MG63 (cell line): ENCODE measurements at places on chromosomes 3 and 15. TPM values are rescaled to one million over a fixed set of nuclear protein-coding genes. Genes with fewer than 3 reads are reported as not detected.

Gene PCNP
- 127 and 251 TPM in 2 replicates for total RNA-seq

Gene CCDC80
- total RNA-seq = 240 and 268 TPM in 2 replicates

Gene MRPL47
- total RNA-seq = 87.3 and 101 TPM in 2 replicates

Gene SAMD7
- total RNA-seq = not detected in 2 replicates

Gene STRC
- total RNA-seq = not detected in 2 replicates

Gene SLC6A1
- total RNA-seq = not detected in 2 replicates

Gene EDEM1
- 11.0 and 20.5 TPM in 2 replicates for total RNA-seq

Gene BMF
- 0.20 TPM in 1 of 2 replicates, not detected in the other for total RNA-seq

Gene NKIRAS1
- 9.9 and 12.9 TPM in 2 replicates for total RNA-seq

Gene FBXL2
- total RNA-seq = 4.0 and 6.8 TPM in 2 replicates

Gene GNAT1
- not detected in 2 replicates for total RNA-seq

Gene PIERCE2
- total RNA-seq = 3.7 TPM in 1 of 2 replicates, not detected in the other

Gene SPTBN5
- 2.4 and 3.4 TPM in 2 replicates for total RNA-seq

Gene ADGRG7
- total RNA-seq = 46.3 and 51.3 TPM in 2 replicates

Gene GOLGA6L9
- 1.3 TPM in 1 of 2 replicates, not detected in the other for total RNA-seq

Gene ROPN1
- not detected in 2 replicates for total RNA-seq

Gene CLDN1
- 1.3 and 4.0 TPM in 2 replicates for total RNA-seq

Gene KLF15
- 0.22 and 0.26 TPM in 2 replicates for total RNA-seq

Gene CSPG5
- 0.96 and 1.8 TPM in 2 replicates for total RNA-seq

Gene CHRFAM7A
- total RNA-seq = 0.20 and 3.1 TPM in 2 replicates

Gene CHRNB4
- not detected in 2 replicates for total RNA-seq

Gene RLBP1
- not detected in 2 replicates for total RNA-seq

Gene NANOGP8
- not detected in 2 replicates for total RNA-seq

Gene GALK2
- 25.0 and 110 TPM in 2 replicates for total RNA-seq

Gene SLC51B
- not detected in 2 replicates for total RNA-seq

Gene VIPR1
- total RNA-seq = not detected in 2 replicates
